Keratinocyte (primary cell): ENCODE measurements at places on chromosomes 16 and 17. TPM values are rescaled to one million over a fixed set of nuclear protein-coding genes. Genes with fewer than 3 reads are reported as not detected.

Gene MYH1
- polyA plus RNA-seq, result not detected in 3 replicates

DNA sequence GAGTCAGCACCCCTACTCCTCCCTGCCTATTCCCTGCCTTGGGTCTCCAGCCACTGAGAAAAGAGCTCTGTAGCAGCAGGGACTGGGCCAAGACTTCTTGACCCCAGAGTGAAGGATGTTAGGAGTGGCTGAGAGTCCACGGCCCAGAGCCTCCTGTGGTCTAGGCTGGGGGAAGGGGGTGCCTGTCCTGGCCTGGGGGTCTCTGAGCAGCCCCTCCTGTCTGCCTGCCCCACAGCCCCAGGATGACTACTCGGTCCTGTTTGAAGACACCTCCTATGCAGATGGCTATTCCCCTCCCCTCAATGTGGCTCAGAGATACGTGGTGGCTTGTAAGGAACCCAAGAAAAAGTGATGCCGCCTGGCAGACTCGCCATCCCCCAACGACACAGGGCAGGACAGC is 5.5 kb downstream of the SULT1A2 start:
- no peak for DNase-seq

- no peak for DNase-seq
Observed at GRCh38 chr17:27457360-27457715, 1.1 kb downstream of the KSR1 start.

Gene ZNF385C
- polyA plus RNA-seq, result 0.03 to 0.13 TPM (median 0.09 TPM) in 3 replicates

- no peak for DNase-seq
Observed at GRCh38 chr17:19868079-19868395, 301 bp upstream of the ULK2 start.

DNA sequence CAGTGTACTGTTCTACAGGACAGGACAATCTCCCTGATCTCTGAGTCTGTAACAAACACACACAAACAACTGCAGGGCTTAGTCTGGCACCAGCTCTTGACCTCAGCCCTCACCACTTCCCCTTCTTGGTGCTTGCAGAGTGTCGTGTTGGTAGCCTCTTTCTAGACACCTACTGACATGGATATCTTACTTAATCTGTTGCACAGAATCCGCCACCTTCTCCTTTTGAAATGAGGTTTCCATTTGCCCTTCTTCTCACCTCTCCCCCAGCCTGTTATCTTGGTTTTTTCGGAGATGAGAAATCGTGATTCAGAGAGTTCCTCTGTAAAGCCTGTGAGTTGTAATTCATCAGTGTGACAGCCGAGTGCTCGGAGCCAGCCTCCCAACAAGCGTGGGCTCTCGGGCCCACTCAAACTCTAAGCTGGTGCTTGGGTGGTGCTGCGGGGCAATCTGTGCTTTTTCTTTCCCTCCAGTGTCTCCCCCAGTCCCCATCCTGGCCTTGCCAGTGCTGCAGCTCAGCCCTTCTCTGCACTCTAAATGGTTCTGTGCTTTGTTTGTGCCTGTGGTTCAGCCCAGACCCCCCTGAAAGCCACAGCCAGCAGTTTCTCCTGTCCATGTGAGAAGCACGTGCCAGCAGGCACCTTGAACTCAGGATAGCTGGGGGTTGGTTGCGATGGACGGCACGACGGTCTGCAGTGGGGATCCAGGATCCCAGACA is 28.1 kb downstream of the KIAA0513 start:
- DNase-seq, result no peak
